ENCODE measurements at places on chromosomes 4 and X.

DNA sequence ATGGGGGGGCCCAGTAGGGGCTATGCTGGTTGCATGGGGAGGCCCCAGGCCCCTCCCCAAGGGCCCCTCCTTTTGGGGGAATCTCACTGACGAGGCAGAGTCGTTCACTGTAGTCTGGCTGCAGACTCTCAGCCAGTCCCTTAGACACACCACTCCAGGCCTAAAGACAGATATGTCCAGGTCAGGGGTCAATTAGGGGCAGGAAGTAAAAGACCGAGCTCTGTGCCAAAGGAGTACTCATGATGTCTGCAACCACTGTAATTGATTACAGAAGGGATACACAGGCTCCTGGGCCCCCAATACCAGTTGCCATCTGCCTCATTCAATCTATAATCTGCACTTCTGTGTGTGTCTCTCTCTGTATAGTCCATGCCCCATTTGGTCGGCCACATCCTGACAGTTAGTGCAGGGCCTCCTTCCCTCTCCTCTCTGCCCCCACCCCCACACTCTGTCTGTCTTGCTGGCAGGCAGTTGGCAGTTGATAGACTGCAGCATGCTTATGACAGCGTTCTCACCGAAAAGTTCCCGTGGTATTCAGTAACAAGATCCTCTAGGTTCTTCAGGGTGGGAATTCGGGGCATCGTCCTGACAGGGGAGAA lies 1.3 kb upstream of the CXorf65 start:
- DNase-seq: no peak

GRCh38 chrX:149453906-149454822 lies 50.9 kb downstream of the IDS start:
- DNase-seq: no peak

- no peak for DNase-seq
Measured at GRCh38 chr4:51943221-51943620, 76.9 kb downstream of the LRRC66 start.

DNA sequence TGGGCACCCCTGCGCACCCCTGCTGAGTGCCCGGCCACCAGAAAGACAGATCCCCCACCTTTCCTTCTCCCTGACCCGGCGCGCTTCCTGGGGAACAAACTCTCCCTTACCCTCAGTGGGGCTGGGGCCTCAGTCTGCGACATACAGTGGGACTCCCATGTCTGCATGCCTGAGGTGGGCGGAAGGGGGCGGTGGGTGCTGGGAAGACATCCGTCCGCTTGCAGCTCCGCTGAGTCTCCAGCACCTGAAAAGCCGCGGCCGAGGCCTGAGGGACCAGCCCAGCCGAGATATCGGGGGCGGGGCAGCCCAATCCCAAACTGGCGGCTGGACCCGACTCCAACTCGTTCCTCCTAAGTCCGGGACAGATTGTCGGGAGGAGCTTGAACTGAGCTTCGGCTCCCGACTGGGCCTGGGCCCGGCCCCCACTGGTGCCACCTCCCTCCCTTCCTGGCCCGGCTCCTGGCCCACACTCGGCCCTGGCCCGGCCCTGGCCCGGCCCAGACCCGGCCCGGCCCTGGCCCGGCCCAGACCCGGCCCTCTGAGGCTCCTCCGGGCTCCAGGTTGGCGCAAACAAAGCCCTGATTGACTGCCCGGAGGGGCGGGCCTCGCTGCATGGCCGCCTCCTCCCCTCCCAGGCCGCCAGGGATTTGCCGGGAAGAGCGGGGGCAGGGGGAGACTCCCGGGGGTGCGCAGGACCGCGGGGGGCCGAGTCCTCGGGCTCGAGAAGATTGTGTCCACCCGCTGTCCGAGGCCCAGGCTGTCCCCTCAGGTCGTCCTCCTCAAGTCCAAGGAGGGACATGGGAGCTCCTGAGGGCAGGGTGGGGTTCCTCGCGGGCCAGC lies 877 bp upstream of the SLC16A2 start:
- no peak for DNase-seq

GRCh38 chr4:31343061-31343460 lies 622.9 kb downstream of the PCDH7 start:
- no peak for DNase-seq
